HFFc6 (cell line): ENCODE measurements at places on chromosomes 6 and 20.
A peak's percentile ranks its signal among the peaks of the same experiment; 100 is the strongest.

DNA sequence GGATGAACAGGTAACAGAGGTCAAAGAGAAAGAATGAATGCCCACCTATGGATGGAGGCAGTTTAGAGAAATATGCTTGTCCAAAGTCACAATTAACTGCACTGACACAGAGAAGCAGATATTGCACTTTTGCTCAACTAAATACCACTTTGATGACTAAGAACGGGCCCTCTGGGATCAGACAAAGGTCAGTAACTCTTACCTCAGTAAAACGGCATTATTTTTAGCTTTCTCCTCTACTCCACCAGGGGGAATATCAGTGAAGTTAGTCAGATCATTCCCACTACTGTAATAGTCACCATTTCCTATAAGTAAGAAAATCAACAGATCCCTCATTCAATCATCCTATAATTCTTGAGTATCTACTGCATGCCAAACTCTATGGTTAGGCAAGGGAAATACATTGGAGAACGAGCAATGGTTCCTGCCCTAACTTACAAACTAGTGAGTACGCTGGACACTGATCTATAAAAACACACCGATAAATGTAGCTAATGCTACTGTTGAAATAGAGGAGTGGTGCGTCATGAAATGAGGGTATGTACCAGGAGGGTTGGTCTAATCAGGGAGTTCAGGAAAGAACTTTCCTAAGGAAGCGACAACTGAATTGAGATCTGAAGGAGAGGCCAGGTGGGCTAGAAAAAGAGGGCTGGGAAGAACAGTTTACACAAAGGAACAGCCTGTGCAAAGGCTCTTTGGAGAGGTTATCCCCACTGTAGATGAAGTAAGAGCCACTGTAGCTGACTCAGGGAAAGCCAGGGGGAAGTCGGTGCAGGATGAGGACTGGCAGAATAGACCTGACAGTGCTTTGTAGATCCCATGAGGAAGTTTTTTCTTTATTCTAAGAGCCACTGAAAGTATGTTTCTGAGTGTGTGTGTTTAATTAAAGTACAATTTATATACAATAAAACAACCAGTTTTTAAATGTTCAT lies 9.2 kb downstream of the ECI2 start:
- peak overlapping the region; percentile 86 for H3K27ac ChIP-seq
- H3K4me3 ChIP-seq: peak overlapping the region; percentile 71

DNA sequence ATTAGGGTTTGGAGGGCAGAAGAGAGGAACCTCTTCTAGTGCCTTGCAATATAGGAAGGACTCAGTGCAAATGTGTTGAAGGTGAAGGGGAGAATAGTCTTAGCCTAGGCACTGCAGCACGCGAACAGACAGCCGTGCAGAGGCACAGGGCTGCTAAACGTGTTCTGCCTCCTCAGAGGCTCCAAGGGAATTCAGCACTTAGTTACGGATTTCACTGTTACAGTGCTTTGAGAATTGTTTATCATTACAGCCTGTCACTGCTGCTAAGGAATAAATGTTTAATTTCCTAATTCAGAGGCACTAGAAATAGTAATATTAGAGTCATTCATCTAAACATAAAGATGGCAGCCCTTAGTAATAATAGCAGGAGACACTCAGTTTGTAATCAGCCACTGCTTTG lies 116.4 kb upstream of the SLC22A16 start:
- H3K27me3 ChIP-seq: no peaks in the 10 kb centered on the region
- no peak overlapping the region for H3K4me3 ChIP-seq
- H3K4me1 ChIP-seq: peaks cover 22% of the 10 kb centered on the region

GRCh38 chr6:126803769-126804168 lies 314.7 kb upstream of the RSPO3 start:
- no peak overlapping the region for H3K4me3 ChIP-seq
- H3K36me3 ChIP-seq: no peaks in the 10 kb centered on the region
- no peak for DNase-seq
- no peaks in the 10 kb centered on the region for H3K4me1 ChIP-seq
- no peaks in the 10 kb centered on the region; the same call in none of the 2 replicates for H3K27me3 ChIP-seq

GRCh38 chr20:56956534-56956933 lies 309.9 kb downstream of the BMP7 start:
- DNase-seq: no peak
- no peak overlapping the region for H3K4me3 ChIP-seq
- no peaks in the 10 kb centered on the region for H3K36me3 ChIP-seq
- H3K4me1 ChIP-seq: no peaks in the 10 kb centered on the region
- H3K27me3 ChIP-seq: peaks cover 30% of the 10 kb centered on the region

- H3K27ac ChIP-seq: peak overlapping the region; percentile 92
- peaks cover 73% of the 10 kb centered on the region for H3K4me1 ChIP-seq
- H3K4me3 ChIP-seq: no peak overlapping the region
- no peak for DNase-seq
Measured at GRCh38 chr6:80440496-80441115, 334.1 kb downstream of the BCKDHB start.

GRCh38 chr20:63292292-63292701 lies 689 bp upstream of the COL20A1 start:
- no peak overlapping the region for H3K4me3 ChIP-seq
- H3K36me3 ChIP-seq: no peaks in the 10 kb centered on the region
- no peak for DNase-seq
- peaks cover 30% of the 10 kb centered on the region for H3K27me3 ChIP-seq
- H3K4me1 ChIP-seq: no peaks in the 10 kb centered on the region
- H3K27ac ChIP-seq: no peak overlapping the region

DNA sequence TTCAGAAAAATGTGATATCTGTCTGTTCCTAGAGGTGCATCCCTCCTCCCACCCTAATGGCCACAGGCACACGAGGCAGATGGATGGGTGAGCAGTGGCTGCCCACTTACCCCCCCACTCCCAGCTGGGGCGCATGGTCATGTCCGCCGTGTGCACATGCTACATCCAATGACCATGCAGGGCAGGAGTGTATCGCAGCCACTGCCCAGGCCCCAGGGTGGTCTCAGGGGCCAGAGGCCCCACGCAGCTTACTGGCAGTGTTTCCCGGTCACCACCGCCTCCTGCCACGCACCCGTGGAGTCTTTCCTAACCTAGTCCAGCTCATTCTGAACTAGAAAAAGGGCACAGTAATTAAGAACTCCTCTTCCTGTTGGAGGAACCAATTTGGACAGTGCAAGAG lies 11.7 kb upstream of the HTR1B start:
- DNase-seq: no peak
- no peak overlapping the region for H3K27ac ChIP-seq
- peak overlapping the region; percentile 76; the same call in 1 of the 2 replicates for H3K4me3 ChIP-seq

- H3K36me3 ChIP-seq: no peaks in the 10 kb centered on the region
- H3K4me1 ChIP-seq: no peaks in the 10 kb centered on the region
- no peaks in the 10 kb centered on the region for H3K27me3 ChIP-seq
Measured at GRCh38 chr20:53034899-53035298, 62.7 kb downstream of the TSHZ2 start.

- no peaks in the 10 kb centered on the region; the same call in 1 of the 2 replicates for H3K4me1 ChIP-seq
- H3K27ac ChIP-seq: no peak overlapping the region
- no peaks in the 10 kb centered on the region for H3K27me3 ChIP-seq
- H3K4me3 ChIP-seq: no peak overlapping the region
Measured at GRCh38 chr6:56540232-56541029, 102.3 kb downstream of the DST start.

DNA sequence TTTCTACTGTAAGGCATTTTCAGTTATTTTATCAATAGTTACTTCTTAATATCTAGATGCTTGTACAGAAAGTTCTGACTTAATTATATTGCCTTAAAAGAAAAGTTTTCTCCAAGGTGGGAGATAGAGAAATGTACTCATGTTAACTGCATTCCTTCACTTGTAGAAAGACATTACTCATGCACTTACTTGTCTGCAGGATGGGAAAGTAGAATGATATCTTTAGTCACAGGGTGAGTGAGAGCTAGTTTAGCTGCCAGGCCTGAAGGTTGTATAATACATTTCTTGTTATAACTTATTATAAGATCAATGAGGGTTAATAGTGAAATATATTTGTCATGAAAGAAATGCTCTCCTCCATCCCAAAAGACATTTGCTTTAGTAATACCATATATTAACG lies 92.1 kb downstream of the CRYBG1 start:
- H3K4me3 ChIP-seq: no peak overlapping the region
- H3K4me1 ChIP-seq: peaks cover 18% of the 10 kb centered on the region
- H3K27ac ChIP-seq: no peak overlapping the region
- peaks cover 10% of the 10 kb centered on the region for H3K27me3 ChIP-seq
- no peak for DNase-seq

GRCh38 chr6:56242346-56242745 lies 5.0 kb downstream of the COL21A1 start:
- H3K4me3 ChIP-seq: no peak overlapping the region
- no peaks in the 10 kb centered on the region for H3K4me1 ChIP-seq
- H3K27me3 ChIP-seq: peaks cover 2% of the 10 kb centered on the region; the same call in 1 of the 2 replicates

GRCh38 chr6:29926413-29927274 lies 15.7 kb upstream of the HLA-A start:
- DNase-seq: peak; percentile 57
- H3K4me3 ChIP-seq: peak overlapping the region; percentile 90
- peaks cover 13% of the 10 kb centered on the region for H3K27me3 ChIP-seq
- H3K36me3 ChIP-seq: no peaks in the 10 kb centered on the region
- H3K27ac ChIP-seq: peak overlapping the region; percentile 92

GRCh38 chr6:21713481-21713880 lies 119.9 kb downstream of the SOX4 start:
- H3K4me3 ChIP-seq: no peak overlapping the region
- H3K27ac ChIP-seq: no peak overlapping the region
- H3K27me3 ChIP-seq: peaks cover 3% of the 10 kb centered on the region
- no peaks in the 10 kb centered on the region for H3K36me3 ChIP-seq
- no peak for DNase-seq

DNA sequence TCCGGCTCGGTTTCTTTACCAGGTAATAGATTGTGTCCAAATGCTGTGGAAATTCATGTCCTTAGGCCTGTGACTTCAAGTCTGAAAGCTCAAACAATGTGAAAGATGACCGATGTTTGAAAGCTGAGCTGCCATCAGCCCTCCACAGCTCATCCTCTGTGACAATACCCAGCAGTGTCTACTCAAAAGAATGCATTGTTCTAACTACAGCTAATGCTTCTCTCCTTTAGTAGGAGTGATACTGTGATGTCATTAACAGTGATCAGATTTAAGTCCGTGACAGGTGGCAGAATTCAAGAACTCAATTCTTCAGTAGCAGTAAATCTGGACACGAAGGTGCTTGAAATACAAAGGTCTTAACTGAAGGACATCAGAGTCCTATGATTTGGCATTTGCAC lies 97.3 kb downstream of the RCAN2 start:
- H3K36me3 ChIP-seq: no peaks in the 10 kb centered on the region
- no peaks in the 10 kb centered on the region for H3K4me1 ChIP-seq
- DNase-seq: no peak
- H3K27me3 ChIP-seq: no peaks in the 10 kb centered on the region
- H3K27ac ChIP-seq: no peak overlapping the region

GRCh38 chr20:36101192-36101591 lies 53.3 kb upstream of the EPB41L1 start:
- H3K27ac ChIP-seq: no peak overlapping the region
- H3K4me1 ChIP-seq: peaks cover 34% of the 10 kb centered on the region
- H3K36me3 ChIP-seq: no peaks in the 10 kb centered on the region
- H3K4me3 ChIP-seq: no peak overlapping the region
- DNase-seq: no peak

DNA sequence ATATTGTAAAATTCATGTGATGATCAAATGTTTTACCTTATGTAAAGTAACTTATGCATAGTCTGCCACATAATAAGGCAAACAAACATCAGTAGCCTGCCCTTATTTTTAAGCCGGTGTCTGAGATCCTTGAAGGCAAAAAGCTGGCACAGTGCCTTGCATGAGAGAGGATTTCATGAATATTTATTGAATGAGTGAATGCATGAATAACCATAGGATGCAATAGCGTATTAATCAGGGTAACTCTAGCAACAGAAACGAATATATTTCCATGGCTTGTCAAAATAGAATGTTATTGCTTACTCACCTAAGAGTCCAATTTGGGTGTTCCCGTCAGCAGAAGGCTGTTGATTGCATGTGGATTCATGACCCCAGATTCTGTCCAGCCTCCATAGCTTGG lies 34.9 kb downstream of the BTBD3 start:
- H3K27me3 ChIP-seq: peaks cover 4% of the 10 kb centered on the region
- no peak overlapping the region for H3K4me3 ChIP-seq
- no peaks in the 10 kb centered on the region for H3K4me1 ChIP-seq

DNA sequence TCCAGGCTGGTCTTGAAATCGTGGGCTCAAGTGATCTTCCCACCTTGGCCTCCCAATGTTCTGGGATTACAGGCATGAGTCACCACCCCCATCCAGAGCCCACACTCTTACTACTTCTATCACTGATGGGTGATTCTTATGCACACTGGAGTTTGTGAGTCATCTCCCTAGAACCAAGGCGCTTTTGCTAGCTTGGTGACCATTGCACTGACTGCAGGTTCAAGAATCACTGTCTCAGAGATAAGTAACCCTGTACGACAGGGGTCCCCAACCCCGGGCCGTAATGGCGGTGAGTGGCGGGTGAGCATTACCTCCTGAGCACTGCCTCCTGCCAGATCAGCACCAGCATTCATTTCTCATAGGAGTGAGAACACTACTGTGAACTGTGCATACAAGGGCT lies 118.8 kb downstream of the MAP3K7 start:
- peaks cover 17% of the 10 kb centered on the region for H3K27me3 ChIP-seq
- H3K4me3 ChIP-seq: no peak overlapping the region
- no peak overlapping the region for H3K27ac ChIP-seq
- no peaks in the 10 kb centered on the region for H3K36me3 ChIP-seq
- no peaks in the 10 kb centered on the region for H3K4me1 ChIP-seq

DNA sequence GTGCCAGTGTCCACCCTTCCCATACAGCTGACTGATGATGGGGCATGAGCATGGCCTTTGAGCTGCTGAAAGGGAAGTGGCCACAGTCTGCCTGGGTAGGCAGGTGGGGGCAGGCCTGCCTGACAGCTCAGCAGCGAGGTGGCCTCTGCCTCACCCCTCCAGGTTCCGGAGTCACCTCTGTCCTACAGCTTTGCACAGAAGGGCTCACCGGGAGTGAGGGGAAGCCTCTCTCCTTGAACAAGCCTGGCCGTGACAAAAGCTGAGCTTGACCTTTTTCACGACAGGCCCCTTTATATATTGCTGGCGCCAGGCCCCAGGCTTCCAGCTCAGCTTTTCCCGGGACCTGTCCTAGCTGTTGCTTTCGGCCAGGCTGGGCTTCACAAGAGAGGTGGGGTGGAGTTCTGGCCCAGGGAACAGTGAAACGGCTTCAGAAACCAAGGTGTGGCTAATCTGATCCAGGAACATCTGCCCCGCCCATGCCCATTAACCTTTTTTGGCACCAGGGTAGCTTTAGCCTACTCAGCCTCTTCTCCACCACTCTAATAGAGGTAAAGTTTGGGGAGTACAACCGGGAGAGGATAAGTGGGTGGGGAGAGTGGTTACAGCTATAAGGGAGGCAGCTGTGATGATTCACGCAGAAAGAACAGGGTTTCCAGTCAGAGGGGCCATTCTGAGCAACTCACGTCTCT lies 42.9 kb downstream of the C6orf132 start:
- peak overlapping the region; percentile 91 for H3K27ac ChIP-seq
- H3K36me3 ChIP-seq: no peaks in the 10 kb centered on the region; the same call in 1 of the 2 replicates
- peak overlapping the region; percentile 33 for H3K4me3 ChIP-seq
- peak; percentile 26 for DNase-seq
- H3K27me3 ChIP-seq: peaks cover 4% of the 10 kb centered on the region; the same call in 1 of the 2 replicates
